ENCODE measurements at places on chromosomes 16 and 17.

- DNase-seq = no peak
These were observed 1.0 kb upstream of the RRAD start for GRCh38 chr16:66926171-66926947.

DNA sequence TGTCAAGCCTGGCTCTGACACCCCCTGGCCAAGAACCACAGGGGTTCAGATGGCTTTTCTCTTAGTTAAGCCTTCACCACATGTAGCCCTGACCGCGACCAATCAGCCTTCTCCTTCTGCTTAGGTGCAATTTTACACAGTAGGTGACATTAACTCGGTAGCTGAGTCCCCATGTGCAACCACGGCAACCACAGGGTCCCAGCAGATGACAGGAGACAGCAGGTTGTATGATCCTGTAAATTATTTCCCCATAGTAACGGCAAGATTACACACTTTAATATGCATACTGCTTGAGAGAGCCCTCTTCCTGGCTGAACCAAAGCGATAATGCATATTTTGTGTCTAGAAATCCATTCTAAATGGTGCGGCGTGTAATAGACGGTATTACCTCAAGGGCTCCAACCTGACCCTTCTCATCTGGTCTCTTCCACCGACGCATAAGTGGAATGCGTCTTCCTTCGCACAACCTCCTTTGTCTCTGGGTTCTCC is 458.7 kb upstream of the ZFHX3 start:
- no peak for DNase-seq

GRCh38 chr17:16818821-16819683 is 129.0 kb downstream of the CCDC144A start:
- DNase-seq = no peak

DNA sequence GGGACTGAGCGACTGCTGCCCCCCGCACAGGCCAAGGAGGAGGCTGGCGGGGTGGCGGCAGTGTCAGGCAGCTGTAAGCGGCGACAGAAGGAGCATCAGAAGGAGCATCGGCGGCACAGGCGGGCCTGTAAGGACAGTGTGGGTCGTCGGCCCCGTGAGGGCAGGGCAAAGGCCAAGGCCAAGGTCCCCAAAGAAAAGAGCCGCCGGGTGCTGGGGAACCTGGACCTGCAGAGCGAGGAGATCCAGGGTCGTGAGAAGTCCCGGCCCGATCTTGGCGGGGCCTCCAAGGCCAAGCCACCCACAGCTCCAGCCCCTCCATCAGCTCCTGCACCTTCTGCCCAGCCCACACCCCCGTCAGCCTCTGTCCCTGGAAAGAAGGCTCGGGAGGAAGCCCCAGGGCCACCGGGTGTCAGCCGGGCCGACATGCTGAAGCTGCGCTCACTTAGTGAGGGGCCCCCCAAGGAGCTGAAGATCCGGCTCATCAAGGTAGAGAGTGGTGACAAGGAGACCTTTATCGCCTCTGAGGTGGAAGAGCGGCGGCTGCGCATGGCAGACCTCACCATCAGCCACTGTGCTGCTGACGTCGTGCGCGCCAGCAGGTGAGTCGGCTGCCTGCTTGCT is 5.6 kb upstream of the TMEM88 start:
- no peak for DNase-seq

GRCh38 chr16:14501331-14502255 is 128.5 kb downstream of the PARN start:
- no peak for DNase-seq

- no peak for DNase-seq
These were observed 13.9 kb upstream of the SCNN1B start for GRCh38 chr16:23288209-23288608.

- DNase-seq = no peak
These were observed 305.2 kb upstream of the IRX3 start for GRCh38 chr16:54591816-54592246.

GRCh38 chr16:79359082-79359481 is 241.5 kb downstream of the MAF start:
- no peak for DNase-seq

- no peak for DNase-seq
These were observed 69.6 kb upstream of the GAS7 start for GRCh38 chr17:10268005-10268404.

DNA sequence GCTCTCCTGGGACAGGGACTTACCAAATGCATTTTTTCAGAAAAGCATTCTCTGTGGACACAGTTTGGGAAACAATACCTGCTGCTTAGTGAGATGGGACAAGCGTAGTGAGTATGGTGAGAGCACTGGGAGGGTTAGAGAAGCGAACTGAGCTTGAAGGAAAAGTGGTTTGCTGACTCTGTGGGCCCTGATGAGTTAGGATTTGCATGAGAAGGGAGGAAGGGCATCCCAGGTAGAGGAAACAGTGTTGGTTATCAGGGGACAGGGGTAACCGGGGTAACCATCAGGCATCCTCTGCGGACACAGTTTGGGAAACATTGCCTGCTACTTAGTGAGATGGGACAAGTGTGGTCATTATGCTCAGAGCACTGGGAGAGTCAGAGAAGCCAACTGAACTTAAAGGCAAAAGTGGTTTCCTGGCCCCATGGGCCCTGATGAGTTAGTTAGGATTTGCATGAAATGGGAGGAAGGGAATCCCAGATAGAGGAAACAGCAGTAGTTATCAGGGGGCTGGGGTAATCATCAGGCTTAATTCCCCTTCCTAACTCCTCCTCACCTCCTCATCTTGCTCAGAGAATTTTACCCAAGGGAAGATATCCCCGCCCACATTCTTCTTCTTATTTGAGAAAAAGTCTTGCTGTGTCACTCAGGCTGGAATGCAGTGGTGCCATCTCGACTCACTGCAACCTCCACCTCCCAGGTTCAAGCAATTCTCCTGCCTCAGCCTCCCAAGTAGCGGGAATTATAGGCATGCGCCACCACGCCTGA is 319.3 kb downstream of the RBFOX1 start:
- DNase-seq = no peak

DNA sequence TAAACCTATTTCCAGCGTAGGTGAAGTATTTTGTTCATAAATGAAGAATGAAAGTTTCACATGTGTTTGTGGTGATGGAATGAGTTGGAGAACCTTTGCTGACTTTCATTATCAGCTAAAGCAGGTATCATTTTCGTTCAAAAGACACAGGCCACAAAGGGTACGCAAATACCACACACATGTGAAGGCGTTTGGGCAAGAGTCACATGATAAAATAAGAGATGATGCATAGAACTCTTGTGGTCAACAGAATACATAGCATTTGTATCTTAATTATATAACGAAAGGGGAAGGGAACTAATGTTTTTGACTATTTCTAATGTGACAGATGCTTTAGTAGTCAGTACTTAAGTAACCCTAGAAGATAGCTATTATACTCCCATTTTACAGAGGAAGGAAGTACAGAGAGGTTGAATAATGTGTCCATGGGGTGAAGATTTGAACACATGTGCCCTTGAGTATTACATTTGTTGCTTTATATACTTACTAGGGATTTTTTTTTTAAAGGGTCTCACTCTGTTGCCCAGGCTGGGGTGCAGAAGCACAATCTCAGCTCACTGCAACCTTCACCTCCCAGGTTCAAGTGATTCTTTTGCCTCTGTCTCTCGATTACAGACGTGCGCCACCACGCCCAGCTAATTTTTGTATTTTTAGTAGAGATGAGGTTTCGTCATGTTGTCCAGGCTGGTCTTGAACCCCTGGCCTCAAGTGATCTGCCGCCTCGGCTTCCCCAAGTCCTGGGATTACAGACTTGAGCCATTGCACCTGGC is 4.8 kb downstream of the RPA1 start:
- no peak for DNase-seq

GRCh38 chr17:8056976-8057625 is 18.2 kb downstream of the ALOX15B start:
- DNase-seq = no peak

GRCh38 chr16:7849841-7850240 is 517.2 kb downstream of the RBFOX1 start:
- DNase-seq = no peak

DNA sequence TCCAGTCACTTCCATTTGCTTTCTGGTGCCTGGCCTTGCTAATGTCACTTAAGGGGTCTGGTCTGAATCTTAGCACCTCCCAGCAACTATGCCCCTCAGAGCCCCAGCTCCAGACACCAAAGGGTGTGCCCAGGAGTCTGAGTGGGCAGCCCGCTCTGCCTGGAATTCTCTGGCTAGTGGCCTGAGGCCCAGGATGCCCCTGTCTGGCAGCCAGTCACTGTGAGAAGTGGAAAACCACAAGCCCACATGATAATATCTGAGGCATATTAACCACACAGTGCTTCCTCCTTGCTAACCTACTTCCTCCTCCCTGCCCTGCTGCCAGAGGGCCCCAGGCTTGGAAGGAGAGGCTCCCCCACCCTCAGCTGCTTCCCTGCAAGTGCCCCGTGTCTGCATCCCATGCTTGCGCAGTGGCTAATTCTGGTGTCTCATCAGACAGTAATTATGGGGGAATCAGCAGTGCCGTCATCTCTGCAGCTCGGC is 14.0 kb downstream of the SRCIN1 start:
- DNase-seq = no peak

- DNase-seq = peak; percentile 18
These were observed 67.8 kb downstream of the C16orf78 start for GRCh38 chr16:49441366-49441780.

- no peak for DNase-seq
These were observed 30.0 kb downstream of the MAPT start for GRCh38 chr17:45924332-45924820.

DNA sequence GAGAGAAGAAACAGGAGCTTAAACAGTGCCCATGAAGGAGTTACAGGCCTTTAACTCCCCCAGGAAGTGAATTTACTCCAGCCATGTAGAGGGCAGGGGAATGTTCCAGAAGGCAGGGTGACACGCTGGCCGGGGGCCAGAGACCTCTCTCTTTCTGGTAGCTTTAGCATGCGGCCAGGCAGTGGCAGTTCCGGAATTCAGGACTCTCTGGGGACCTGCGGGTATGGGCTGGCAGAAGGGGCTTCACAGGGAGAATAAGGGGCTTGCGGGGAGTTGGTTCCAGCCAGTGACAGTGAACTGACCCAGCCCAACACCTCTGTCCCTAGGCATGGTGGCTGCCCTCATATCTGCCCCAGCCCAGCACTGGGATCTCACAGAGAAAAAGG is 40.0 kb downstream of the MYH3 start:
- no peak for DNase-seq

GRCh38 chr16:8720080-8720966 is 45.9 kb downstream of the ABAT start:
- DNase-seq = no peak

GRCh38 chr17:6580625-6581024 is 24.3 kb upstream of the PITPNM3 start:
- DNase-seq = no peak

- DNase-seq = no peak
These were observed 28.8 kb downstream of the TMEM92 start for GRCh38 chr17:50303051-50303450.

GRCh38 chr16:56551796-56552738 is 12.8 kb upstream of the MT4 start:
- no peak for DNase-seq

DNA sequence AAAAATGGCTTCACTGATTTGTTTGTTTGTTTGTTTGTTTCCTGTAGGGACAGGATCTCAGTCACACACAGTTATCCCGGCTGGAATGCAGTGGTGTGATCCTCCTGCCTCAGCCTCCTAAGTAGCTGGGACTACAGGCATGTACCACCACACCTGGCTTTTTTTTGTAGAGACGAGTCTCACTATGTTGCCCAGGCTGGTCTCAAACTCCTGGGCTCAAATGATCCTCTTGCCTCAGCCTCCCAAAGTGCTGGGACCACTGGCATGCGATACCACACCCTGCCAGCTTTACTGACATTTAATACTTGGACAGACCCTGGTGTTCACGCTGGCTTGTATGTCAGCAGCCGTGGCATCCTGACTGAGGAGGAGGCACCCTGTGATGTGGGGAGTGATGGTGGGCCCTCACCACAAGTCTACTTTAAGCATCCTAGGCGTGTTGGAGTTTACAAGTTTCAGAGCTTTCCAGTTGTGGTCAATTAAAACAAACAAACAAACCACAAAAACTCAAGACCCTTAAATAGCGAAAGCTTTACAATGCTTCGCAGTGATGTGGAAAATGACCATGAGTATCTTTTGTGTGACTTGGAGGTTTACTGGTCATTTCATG is 5.1 kb downstream of the ABCA3 start:
- DNase-seq = no peak

GRCh38 chr16:89749637-89750036 is 28.3 kb downstream of the ZNF276 start:
- no peak for DNase-seq

DNA sequence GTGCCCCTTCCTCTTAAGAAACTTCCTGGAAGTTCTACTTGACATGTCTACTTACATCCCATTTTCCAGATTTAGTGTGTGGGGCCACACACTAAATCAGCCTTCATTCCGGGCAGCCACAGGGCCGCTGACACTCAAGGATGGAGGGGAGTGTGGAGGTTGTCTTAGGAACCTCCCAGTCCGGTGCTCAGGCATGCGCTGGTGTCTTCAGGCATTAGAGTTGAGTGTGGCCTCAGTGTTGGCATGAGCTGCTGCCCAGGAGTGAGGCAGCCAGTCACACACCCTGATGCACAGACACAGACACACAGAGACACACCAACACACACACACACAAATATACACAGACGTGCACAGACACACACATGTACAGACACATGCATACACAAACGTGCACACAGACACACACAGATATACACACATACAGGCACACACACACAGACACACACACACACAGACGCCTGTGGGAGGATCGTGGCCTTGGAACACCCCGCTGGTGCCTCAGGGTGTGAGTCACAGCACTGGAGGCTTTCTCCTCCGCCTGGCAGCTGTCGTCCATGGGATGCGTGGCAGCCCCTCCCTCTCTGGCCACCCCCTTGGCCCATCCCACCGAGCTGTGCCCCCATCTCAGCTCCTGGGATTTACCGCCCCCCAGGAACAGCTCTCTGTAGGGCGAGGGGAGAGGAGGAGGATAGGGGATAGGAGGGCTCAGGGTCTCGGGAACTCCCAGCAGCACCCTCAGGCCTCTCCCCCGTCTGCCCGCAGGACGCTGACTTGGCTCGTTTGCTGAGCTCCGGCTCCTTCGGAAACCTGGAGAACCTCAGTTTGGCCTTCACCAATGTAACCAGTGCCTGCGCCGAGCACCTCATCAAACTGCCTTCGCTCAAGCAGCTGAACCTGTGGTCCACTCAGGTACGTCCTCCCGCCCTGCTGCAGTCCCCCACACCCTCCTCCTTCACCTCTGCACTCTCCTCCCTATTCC is 75.6 kb upstream of the PLCG2 start:
- no peak for DNase-seq

DNA sequence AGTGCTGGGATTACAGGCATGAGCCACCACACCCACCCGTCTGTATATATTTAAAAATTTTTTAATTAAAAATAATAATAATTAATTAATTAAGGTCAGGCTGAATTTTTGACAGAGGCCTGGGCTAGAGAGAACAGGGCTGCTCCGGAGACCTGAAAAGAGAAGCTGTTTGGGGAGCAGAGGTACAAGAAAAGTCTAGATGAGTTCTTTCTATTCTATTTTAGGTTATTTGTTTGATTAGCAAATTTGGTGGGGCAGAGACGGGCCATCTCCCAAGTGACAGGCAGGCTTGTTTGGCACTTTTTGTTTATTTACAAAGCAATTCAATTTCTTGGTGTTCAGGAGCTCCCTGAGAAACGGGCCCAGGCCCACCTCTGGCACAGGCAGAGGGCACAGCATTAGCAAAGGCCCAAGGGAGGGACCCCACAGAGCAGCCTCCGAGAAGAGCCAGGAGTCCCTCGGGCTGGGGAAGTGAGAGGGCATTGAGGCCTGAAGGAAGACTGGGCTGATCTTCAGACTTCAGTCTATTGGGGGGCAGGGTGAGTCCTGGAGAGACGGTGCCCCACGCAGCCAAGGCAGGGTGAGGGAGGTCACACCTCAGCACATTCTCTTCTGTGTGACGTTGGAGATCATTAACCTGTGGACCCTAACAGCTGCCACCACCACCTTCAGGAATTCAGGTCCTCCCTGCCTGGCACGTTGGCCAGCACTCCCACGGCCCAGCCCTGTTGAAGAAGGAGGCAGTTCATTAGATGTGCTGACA is 10.8 kb upstream of the RIPOR1 start:
- DNase-seq = no peak
